Type B pancreatic cell (in vitro differentiated cells): ENCODE measurements at places on chromosomes 6 and 20. TPM values are rescaled to one million over a fixed set of nuclear protein-coding genes. Genes with fewer than 3 reads are reported as not detected.

PCMT1 gene
- 61.2 and 65.6 TPM in 2 replicates for total RNA-seq

- no peak overlapping the region for H3K4me3 ChIP-seq
- no peaks in the 10 kb centered on the region for H3K27me3 ChIP-seq
- DNase-seq, result no peak
- peaks cover 6% of the 10 kb centered on the region for H3K36me3 ChIP-seq
- H3K4me1 ChIP-seq, result peaks cover 35% of the 10 kb centered on the region
Measured at GRCh38 chr6:150689900-150690590, 90.4 kb downstream of the PLEKHG1 start.

TFAP2D gene
- total RNA-seq, result not detected in 2 replicates

DNA sequence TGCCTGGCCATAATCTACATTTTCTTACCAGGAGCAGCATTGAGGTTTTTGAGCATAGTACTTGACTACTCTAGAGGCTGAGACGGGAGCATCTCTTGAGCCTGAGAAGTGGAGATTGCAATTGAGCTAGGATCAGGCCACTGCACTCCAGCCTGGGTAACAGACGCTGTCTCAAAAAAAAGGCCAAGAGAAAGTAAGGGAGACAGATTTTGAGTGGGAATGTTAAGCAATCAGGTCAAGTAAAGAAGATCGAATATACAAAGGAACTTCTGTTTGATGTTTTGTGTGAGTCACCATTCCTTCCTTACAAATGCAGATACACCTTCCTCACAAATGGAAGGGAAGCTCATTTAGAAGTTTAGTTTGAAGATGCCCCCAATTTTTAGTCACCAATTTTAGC is 4.4 kb downstream of the PNRC1 start:
- DNase-seq, result no peak
- peaks cover 29% of the 10 kb centered on the region for H3K36me3 ChIP-seq
- H3K27ac ChIP-seq, result peak overlapping the region; percentile 19
- peaks cover 30% of the 10 kb centered on the region for H3K4me1 ChIP-seq
- H3K4me3 ChIP-seq, result peak overlapping the region; percentile 58
- no peaks in the 10 kb centered on the region for H3K27me3 ChIP-seq

SLC22A1 gene
- 1.2 and 3.0 TPM in 2 replicates for total RNA-seq

DNA sequence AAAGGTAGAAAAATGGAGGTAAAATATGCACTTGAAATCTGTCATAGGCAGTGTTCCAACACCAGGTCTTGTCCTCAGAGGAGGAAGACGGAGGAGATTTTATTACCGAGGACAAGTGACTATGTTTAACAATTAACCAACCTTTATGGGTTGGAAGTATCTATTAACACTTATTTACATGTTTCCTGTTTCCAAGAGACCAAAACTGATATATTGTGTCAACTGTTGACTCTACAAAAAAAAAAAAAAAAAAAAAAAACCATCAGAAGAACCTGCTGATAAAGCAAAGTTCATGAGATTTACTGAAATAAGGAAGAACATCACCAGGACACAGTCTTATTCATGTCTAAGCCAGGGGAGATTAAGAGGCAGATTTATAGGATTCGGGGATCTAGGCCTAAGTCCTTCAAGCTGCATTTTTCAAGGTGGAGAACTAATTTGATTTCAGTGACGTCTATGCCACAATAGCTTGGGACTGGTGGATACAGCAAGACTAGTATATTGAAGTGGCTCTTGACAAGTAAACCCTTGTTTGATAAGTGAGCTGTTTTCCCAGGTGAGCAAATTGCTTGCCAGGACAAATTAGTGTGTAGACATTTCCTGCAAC is 126.6 kb upstream of the NAA20 start:
- H3K36me3 ChIP-seq, result peaks cover 44% of the 10 kb centered on the region
- no peaks in the 10 kb centered on the region for H3K27me3 ChIP-seq
- DNase-seq, result no peak
- peak overlapping the region; percentile 82 for H3K27ac ChIP-seq
- H3K4me1 ChIP-seq, result peaks cover 42% of the 10 kb centered on the region
- H3K4me3 ChIP-seq, result peak overlapping the region; percentile 19

C6orf141 gene
- total RNA-seq, result 9.5 and 19.2 TPM in 2 replicates

DDX43 gene
- total RNA-seq, result 0.17 TPM in 1 of 2 replicates, not detected in the other

GRCh38 chr6:128437685-128438084 is 82.7 kb downstream of the PTPRK start:
- peaks cover 7% of the 10 kb centered on the region for H3K4me1 ChIP-seq
- H3K36me3 ChIP-seq, result no peaks in the 10 kb centered on the region
- DNase-seq, result no peak
- no peaks in the 10 kb centered on the region for H3K27me3 ChIP-seq

DNA sequence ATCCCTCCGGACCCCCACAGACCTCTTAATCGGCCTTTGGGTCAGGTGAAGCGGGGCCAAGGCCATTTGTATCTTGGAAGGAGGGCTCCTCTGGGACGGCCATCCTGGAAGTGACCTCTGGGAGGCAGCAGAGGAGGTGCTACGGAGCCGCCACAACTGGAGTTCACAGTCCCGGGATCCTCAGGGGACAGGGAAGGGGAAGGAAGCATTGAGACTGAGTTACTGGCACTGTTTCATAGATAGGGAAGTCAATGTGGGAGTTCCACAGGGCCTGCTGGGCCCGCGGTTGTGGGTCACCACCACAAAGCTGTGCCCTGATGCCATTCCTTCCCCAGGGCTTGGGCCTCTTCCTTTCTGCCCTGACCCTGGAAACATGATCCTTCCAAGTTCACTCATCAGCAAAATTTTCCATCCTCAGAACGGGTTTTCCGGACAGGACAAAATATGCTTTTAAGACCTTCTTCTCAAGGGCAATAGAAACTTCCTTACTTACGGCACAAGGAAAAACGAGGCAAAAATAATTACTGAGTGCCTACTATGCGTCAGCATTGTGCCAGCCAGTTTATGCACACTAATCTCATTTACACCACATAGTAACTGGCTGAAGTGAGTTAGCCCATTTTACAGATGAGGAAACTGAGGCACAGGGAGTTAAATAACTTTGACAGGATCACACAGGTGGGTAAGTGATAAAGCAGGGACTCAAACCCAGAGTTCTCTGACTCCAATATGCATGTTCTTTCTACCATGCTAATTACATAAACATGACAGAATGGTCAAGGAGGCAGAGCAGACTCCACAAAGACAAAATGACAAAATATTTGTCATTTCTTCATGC is 143.8 kb downstream of the UNC5CL start:
- peaks cover 16% of the 10 kb centered on the region for H3K4me1 ChIP-seq
- no peak for DNase-seq
- no peaks in the 10 kb centered on the region for H3K36me3 ChIP-seq
- H3K27ac ChIP-seq, result no peak overlapping the region
- H3K27me3 ChIP-seq, result peaks cover 5% of the 10 kb centered on the region
- no peak overlapping the region for H3K4me3 ChIP-seq

AFG1L gene
- 7.8 and 9.6 TPM in 2 replicates for total RNA-seq

GRCh38 chr20:2967841-2968240 is 75.6 kb upstream of the GNRH2 start:
- no peaks in the 10 kb centered on the region for H3K27me3 ChIP-seq
- no peaks in the 10 kb centered on the region for H3K4me1 ChIP-seq
- no peak overlapping the region for H3K27ac ChIP-seq
- H3K4me3 ChIP-seq, result no peak overlapping the region
- DNase-seq, result no peak

DNA sequence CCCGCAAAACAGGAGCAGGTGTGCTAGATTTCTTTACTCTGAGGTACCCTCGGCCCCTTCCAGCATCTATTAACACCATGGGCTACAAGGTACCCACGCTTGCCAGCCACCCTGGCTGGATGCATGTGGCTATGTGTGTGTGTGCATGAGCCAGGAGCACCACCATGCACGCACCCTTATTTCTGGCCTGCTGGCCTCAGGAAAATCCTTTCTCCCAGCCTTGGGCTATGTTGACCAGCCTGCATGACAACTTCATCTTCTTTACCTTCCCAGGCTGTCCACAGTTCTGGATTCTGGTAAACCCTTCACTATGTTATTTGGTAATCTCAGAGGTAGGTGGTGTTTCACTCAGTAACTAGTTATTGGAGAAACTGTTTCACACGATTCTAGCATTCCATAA is 40.4 kb downstream of the GPR6 start:
- no peaks in the 10 kb centered on the region for H3K36me3 ChIP-seq
- H3K27ac ChIP-seq, result no peak overlapping the region
- no peak overlapping the region for H3K4me3 ChIP-seq
- H3K27me3 ChIP-seq, result peaks cover 5% of the 10 kb centered on the region
- DNase-seq, result no peak

- no peak overlapping the region for H3K27ac ChIP-seq
- H3K4me3 ChIP-seq, result no peak overlapping the region
- H3K27me3 ChIP-seq, result peaks cover 4% of the 10 kb centered on the region
- no peak for DNase-seq
- no peaks in the 10 kb centered on the region for H3K36me3 ChIP-seq
Measured at GRCh38 chr20:46558511-46558959, 8.1 kb upstream of the OCSTAMP start.

- H3K4me3 ChIP-seq, result no peak overlapping the region
- H3K27ac ChIP-seq, result no peak overlapping the region
- no peak for DNase-seq
- H3K36me3 ChIP-seq, result no peaks in the 10 kb centered on the region
Measured at GRCh38 chr6:14009431-14009830, 84.7 kb downstream of the RNF182 start.

UST gene
- total RNA-seq, result 8.4 and 9.7 TPM in 2 replicates

DNA sequence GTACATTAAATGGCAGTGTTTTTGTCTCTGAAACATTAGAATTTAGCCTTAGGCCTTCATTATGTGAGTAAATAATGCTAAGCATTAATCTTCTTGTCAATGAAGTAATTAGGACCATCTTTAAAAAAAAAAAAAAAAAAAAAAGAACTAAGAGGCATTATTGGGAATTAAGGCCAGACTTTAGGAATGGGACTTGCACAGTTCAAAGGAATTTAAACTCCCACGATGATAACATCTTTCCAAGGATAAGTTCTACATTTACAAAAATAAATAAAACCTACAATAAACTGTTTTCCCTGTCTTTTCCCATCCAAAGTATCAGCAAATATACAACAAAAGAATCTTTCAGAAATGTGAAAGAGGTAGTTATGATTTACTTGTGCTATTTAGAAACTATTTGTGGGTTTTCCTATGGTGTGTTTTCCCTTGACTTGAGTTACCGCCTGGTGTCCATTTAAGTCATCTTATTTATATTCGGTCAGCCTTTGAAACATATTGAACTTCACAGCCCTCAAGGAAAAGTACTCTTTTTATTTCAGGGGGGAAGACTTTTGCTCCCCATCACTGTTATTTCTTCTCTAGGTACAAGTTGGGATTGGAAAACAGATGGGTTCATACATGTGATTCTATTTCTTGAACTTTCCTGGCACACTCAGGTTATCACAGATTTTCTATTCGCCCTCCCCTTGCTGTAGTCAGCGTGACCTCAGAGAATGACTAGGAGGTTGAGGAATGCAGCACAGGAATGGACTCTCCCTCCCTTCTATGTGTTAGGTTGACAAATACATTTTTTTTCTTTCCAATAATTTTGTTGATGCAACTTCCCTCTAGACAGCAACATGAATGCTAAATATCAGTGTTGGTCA is 13.6 kb downstream of the STMND1 start:
- no peaks in the 10 kb centered on the region for H3K27me3 ChIP-seq
- no peak for DNase-seq
